Activated T-cell treated with anti-CD3 and anti-CD28 coated beads, Interleukin-2, amount 50 U/mL, for 48 hours (primary cell): ENCODE measurements at places on chromosomes 1 and 21.

- no peak for DNase-seq
These were observed 1.2 kb upstream of the EXTL1 start for GRCh38 chr1:26020330-26020768.

- DNase-seq: no peak
These were observed 280.3 kb downstream of the FAM72C start for GRCh38 chr1:143691400-143691891.

DNA sequence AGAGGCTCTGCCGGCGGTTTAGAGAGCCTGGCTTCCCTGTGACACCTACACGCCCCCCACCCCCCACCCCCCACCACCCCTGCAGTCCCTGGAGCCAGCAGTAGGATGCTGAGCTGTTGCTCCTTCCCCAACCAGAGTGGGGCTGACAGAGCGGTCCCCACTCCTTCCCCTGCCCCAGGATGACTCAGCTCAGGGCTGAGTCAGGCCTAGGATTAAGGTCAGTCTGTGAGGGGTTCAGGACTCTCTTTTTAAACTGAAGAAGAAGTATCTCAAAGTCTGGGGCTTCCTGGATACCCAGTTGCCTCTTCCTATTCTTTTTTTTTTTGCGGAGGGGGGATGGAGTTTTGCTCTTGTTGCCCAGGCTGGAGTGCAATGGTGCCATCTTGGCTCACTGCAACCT, 19.1 kb downstream of the DMBX1 start:
- no peak for DNase-seq

GRCh38 chr1:171985639-171986038, 144.3 kb downstream of the DNM3 start:
- no peak for DNase-seq

DNA sequence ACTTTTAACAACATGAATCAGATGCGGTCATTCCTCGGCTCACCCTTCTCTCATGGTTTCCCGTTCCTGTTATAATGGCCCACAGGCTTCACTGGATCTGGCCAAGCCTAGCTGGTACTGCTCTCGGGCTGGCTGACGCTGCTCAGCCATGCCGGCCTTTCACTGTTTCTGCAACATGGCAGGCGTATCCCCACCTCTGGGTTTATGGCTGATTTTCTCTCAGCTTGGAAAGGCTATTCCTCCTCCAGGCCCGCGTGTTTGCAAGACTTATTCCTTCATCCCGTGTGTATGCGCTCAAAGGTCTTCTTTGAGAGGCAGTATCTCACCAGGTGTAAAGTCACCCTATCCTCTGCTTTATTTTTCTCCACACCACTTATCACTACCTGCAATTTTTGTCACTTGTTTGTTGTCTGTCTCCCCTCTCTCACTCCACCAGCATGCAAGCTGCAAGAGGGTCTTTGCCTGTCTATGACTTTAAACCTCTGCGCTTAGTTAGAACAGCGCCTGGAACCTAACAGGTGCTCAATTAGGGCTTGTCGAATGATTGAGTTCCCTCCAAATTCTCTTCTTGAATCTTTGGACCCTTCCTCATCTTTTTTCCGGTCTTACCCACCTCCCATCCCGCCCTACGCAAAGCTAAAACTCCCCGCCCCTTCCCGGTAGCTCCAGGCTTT, 491 bp upstream of the RAP1A start:
- peak; percentile 36 for DNase-seq

DNA sequence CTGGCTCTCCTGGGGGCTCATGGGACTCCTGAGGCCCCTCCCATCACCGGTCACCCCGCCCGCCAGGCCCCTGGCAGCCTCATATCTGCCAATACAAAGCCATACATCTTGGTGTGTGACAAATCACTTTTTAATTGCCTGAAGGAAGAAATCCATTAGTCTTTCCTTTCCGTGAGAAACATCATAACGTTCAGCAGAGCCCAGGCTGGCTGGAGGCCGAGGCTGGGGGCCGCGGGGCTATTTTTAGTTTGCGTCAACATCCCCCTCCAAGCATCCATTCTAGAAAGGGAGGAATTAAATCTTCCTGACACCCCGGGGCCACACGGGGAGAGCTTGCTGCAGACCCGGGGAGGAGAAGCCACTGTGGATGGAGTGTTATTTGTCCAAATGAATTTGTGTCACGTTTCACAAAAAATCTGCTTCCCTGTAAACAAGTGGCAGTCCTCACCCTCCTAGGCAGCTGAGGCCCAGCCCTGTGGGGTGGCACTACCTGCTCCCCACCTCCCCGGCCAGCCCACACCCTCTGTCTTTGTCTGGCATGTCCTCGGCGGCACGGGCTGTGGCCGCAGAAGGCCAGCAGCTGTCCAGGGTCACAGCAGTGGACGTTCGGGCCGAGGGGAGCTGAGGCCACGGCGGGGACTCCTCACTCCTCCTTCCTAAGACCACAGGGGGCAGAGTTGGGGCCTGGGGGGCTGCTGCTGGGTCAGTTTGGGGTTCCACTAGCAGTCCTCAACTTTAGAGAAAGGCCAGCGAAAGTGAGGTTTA, 236.9 kb upstream of the VAMP3 start:
- DNase-seq: no peak

DNA sequence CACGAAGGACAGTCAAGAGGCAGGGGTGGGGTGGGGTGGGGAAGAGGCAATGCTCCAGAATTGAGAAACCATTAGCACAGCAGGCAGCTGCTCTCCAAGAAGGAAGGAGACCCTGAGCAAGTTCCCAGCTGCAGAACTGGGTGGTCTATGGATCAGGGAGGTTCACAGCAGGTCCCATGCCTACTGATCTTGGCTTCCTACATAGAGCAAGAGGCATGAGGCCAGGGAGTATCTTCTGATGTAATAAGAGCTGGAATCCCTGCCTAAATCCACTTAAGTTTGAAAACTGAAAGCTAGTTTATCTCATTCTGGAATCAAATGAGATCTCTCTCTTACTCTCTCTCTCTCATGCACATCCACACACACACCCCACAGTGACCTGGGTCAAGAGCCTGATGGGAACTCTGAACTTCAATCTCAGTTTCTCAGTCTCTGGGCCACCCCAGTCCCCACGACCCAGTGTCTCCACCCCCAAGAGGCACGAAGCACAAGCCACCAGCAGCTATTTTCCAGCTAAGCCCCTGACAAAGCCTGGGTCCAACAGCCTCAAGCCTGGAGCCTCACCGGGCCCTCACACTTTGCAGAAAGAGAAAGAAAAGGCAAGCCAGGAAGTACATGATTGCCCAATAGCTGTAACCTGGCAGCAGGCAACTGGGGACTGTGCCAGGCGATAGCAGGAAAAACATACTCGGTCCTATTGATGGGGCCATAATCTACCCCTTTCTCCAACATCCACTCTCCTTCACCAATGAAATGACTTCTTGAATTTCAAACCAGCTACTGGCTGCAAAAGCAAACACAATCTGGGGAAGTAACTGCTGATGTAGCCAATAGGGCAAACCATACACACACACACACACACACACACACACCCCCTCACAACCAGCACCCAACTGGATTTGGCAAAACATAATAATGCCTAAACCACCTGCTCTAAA, 2.2 kb downstream of the NUAK2 start:
- DNase-seq: peak; percentile 49

GRCh38 chr1:164613176-164613575, 54.2 kb downstream of the PBX1 start:
- DNase-seq: no peak

DNA sequence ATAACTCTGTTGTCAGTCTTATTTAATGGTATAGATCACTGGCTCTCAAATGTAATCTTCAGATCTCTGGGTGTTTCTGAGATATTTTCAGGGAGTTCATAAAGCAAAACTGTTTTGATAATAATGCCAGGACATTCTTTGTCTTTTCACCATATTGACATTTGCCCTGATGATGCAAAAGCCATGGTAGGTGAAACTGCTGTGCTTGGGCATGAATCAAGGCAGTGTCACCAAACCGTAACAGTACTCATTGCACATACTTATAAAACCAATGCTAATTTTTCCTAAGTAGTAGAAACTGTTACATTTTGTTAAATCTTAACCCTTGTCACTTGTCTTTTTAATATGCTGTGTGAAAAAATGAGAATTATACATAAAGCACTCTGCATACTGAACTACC, 76.0 kb downstream of the RPS6KC1 start:
- no peak for DNase-seq

DNA sequence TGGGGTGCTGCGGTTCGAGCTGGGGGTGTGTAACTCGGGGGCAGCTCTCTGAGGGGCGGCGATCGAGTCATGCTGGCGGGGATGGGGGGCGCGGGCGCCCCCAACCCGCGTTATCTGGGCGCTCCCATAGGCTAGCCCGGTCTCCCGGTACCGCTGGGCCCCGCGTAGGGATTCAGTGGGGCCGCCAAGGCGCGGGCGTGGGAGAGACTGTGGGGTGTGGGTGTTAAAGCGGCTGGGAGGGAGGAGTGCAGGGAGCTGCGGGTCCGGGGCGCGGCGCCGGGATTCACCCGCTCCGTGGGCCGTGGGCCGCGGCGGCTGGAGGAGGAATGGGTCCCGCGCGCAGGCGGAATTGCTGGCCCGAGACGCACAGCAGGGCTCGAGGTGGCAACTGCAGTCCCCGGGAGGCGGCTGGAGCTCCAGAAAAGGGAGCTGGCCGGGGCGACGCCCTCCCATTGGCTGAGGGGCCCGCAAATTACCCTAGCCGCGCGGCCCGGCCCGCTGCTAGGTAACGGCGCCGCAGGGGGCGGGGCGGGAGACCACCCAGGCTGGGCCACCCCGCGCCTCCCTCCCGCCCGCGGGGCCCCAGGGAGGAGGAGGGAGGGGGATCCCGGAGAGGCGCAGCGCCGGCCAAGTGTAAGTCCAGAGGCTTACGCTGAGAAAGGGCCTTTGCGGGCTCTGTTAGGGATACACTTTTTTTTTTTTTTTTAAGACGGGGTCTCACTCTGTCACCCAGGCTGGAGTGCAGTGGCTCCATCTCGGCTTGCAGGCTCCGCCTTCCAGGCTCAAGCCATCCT, at the start of gene PTCH2:
Gene PTCH2, minus strand, starts transcription at position 392 of the 794 bp plus-strand sequence. Its CDS starts 321 bp downstream, at position 71.
- peak; percentile 38 for DNase-seq

GRCh38 chr1:62184336-62184735, 10.3 kb upstream of the L1TD1 start:
- no peak for DNase-seq

DNA sequence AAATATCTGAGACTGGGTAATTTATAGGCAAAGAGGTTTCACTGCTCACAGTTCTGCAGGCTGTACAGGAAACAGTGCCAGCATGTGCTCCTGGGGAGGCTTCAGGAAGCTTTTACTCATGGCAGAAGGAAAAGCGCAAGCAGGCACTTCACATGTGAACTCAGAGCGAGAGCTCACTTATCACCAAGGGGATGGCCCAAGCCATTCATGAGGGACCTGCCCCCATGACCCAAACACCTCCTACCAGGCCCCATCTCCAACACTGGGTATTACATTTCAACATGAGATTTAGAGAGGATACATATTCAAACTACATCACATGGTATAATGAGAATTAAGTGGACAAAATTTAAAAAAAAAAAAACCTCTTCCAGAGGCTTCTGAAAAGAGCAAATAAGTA, 13.7 kb downstream of the WASF2 start:
- DNase-seq: peak; percentile 33

GRCh38 chr1:6976044-6976375, 190.8 kb downstream of the CAMTA1 start:
- DNase-seq: no peak

DNA sequence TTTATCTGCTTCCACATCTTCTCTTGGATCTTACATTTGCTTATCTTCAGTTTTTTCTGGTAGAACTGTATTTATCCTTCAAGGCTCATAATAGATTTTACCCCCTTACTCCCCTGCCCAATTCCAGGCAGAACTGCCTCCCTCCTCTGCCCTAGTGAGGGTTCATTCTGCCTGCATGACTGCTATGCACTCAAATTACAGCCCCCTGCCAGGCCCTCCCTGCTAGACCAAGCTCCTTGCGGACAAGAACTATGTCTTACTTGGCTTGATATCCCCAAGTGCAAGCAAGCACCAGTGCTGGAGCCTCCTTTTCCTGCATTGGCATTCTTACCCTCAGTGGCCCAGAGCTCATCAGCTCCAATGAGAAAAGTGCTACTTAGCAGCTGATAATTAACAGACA, 18.1 kb downstream of the MAPKAPK2 start:
- DNase-seq: no peak

DNA sequence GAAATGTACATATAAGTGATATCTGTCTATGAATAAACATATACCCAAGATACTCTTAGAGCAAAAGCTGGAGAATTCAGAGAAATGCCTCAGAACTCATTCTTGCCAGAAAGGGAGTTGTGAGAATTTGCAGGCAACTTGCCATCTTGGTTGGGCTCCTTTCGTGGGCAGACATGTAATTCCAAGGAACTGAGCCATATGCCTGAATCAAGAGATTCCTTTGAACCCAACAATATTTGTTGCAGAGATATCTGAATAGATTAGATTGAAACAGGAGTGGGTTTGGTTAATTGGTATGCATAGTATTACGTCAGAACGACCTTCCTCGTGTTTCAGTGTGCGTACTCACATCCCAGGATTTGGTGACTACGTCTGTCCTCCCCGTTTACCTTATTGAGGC, 67.0 kb downstream of the TGFB2 start:
- DNase-seq: no peak

- DNase-seq: no peak
These were observed 4.1 kb upstream of the ARHGEF10L start for GRCh38 chr1:17535300-17535936.

GRCh38 chr21:46159841-46160656, 4.7 kb upstream of the FTCD start:
- no peak for DNase-seq

GRCh38 chr1:26719205-26719604, 23.4 kb downstream of the ARID1A start:
- DNase-seq: no peak

- no peak for DNase-seq
These were observed 33.4 kb upstream of the PTPRC start for GRCh38 chr1:198605406-198605805.

DNA sequence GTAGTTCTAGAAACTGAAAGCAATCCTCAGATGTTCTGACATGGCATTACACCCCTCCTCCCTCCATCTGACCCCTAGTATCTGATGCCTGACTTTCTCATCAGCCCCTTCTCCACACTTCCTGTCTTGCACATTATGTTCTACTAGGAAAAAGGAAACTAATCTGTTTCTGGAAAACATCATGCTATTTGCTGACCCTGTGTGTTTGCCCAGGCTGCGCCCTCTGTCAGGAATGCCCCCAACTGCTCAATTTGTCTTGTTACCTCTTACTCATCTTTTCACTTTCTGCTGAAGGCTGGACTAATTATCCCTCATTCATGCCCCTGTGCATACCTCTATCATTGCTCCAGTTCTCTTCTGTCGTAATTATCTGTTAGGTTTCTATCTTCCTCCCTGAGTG, 37.5 kb upstream of the DAB1 start:
- no peak for DNase-seq

DNA sequence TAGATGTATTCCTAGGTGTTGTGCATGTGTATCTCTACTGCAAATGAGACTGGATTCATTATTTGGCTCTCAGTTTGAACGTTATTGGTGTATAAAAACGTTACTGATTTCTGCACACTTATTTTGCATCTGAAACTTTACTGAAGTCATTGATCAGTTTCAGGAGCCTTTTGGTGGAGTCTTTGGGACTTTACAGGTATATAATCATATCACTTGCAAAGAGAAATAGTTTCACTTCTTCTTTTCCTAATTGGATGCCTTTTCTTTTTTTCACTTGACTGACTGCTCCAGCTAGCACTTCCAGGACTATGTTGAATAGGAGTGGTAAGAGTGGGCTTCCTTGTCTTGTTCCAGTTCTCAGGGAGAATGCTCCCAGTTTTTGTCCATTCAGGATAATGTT, 252.2 kb downstream of the SMYD3 start:
- DNase-seq: no peak
